ENCODE measurements at places on chromosomes 7 and 10. TPM values are rescaled to one million over a fixed set of nuclear protein-coding genes. Genes with fewer than 3 reads are reported as not detected.

The GNGT1 gene
- not detected for polyA plus RNA-seq

The SUN3 gene
- polyA plus RNA-seq, result 1.7 TPM

The ZNF3 gene
- polyA plus RNA-seq, result 53.6 TPM

The SPRN gene
- 2.3 TPM for polyA plus RNA-seq

The FXYD4 gene
- not detected for polyA plus RNA-seq

The CACNA2D1 gene
- 8.1 TPM for polyA plus RNA-seq

GRCh38 chr7:112135815-112136214 is 70.4 kb downstream of the DOCK4 start:
- DNase-seq, result no peak

DNA sequence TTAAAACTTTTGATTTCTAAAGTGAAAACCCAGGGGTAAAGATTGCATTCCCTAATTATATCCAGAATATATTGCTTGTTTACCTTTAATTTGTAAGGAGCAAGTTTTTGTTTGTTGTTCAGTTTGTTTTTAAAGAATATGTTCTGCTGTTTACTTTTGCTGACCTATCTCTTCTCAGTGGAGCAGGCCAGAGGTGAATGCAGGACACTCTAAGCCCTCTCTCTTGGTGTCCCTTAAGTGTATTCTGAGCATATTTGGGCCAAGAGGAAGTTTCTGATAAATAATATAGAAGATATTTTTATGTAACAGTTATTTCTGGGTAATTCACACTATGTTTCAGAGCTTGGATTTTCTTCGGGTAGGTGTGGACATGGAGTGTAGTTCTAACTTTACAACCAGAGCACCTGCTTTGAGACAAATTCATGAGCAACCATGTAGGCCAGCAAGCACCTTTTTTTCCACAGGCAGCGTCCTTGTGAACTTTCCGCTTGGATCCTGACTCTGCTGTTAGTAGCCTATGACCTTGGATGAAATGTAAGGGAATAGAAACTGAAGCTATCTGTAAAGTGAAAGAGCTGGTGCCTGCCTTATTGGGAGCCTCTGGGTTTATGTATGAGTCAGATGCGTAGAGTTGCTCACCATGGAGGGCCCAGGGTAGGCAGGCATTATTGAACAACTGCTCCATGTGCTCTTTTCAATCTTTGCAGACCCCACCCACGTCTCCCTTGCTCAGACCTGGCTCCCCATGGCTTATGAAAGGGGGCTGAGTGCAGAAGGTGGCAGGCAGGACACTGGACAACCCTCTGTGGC is 16.1 kb downstream of the OGDH start:
- no peak for DNase-seq

GRCh38 chr7:77866370-77866769 is 67.8 kb downstream of the PHTF2 start:
- no peak for DNase-seq

GRCh38 chr7:4025694-4026615 is 656.1 kb upstream of the FOXK1 start:
- DNase-seq, result no peak

GRCh38 chr7:5553298-5553877 is 129.8 kb upstream of the TNRC18 start:
- DNase-seq, result peak; percentile 53

DNA sequence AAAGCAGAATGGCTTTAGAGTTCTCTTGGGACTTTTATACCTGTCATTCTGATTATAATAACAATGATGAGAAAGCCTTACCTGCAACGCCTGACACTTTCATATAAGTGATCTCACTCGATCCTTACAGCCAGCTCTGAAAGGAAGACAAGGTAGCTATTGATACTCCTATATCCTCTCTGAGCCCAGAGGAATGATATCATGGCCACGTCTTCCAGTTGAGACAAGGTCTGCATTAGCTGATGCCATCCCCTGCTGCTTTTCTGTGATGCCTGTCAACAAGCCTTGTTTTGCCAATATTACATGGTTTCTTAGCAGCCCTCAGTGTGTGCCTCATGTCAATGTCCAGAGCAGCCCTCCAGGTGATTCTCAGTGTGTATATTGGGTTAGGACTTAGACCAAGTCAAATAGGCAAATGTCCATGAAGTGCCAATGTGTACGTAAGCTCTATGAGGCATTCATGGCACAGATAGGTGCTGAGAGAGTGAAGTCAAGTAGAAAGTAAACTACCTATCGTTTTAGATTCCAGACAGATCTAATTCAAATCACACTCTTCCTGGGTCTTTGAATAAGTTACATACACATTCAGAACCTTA is 405.9 kb downstream of the ADRA2A start:
- DNase-seq, result no peak

DNA sequence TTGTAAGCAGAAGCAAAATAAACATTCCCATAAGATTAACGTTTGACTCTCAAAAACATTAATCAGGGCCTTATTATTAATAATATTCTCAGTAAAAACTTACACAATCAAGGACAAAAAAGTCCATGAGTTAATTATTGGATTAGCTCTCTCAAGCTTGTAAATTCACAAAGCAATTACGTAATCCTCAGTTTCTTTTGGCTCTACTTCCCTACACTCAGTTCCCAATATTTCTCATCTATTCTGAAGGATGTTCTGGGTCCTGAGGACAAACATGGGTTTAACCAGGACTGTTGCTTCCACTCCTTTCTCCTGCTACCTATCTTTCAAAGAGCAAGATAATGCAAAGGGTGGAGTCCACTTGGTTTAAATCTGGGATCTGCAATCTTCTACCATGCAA is 15.1 kb downstream of the FBXL13 start:
- peak; percentile 25 for DNase-seq

GRCh38 chr7:137943132-137943551 is 58.7 kb downstream of the CREB3L2 start:
- peak; percentile 95 for DNase-seq

DNA sequence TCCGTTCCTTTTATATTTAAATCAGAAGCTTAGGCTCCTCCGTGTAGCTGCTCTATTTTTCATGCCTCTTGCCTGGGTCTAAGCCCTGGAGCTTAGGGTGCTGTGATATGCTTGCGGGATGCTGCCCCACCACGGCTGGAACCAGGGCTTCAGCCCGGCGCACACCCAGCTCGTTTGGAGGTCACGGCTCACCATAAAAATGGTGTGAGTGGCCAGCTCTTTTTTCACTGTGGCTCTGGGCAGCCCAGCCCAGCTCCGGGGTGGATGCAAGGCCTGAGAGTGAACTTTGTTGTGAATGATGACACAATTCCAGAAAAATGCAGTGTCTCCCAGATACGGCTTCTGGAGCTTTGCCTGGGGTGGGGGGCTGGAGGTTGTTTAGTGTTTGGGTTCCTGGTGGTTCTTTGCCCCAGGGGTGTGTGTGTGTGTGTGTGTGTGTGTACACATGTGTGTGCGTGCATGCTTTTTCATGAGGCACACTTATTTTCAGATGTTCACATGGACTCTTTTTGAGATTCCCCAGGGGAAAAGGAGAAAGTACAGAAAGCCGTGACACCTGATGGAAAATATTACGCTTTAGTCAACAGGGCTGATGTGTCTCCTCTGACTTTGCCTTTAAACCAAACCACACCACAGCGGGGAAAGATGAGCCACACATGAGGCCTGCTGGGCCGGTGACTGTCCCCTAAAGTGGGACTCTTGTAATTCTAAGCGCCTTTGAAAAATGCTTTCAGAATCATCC is 46.2 kb downstream of the GRK5 start:
- no peak for DNase-seq

- no peak for DNase-seq
Measured at GRCh38 chr7:66629222-66630062, 761 bp downstream of the KCTD7 start.

- DNase-seq, result no peak
Measured at GRCh38 chr7:50426280-50427045, 23.7 kb downstream of the FIGNL1 start.

GRCh38 chr10:6871128-6871527 is 291.1 kb upstream of the PRKCQ start:
- DNase-seq, result no peak

DNA sequence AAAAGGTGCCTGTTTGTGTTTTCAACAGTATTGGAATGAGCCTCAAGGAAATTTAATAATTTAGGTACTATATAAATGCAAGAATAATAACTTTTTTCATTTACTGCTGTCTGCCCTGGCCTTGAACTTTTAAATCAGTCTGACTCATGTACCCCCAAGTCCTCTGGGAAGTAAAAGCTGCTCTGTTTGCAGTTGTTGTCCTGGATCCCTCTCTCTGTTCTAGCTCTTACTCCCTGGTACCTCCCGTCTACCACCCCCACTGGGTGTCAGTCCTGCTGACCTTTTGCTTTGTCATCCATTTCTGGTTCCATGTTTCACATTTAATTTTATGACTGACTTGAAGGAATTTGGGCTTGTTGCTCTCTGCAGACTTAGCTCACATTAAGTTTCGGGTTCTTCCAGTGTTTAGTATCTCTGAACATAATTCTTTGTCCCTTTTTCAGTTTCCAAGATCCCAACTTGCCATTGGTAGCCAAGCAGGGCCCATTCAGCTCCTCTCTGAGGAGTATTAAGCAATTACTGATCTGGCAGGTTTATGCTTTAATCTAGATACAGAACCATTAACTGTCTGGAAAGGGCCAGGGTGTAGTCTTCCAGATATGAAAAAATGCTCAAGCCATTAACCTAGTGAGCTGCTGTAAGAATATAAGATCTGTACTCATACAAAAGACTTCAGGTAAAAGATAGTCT is 208.7 kb upstream of the FAM3C start:
- no peak for DNase-seq
